ENCODE measurements at places on chromosomes 4 and X.
A peak's percentile ranks its signal among the peaks of the same experiment; 100 is the strongest.

GRCh38 chr4:185771711-185772390 lies 40.1 kb downstream of the SORBS2 start:
- no peak for DNase-seq

DNA sequence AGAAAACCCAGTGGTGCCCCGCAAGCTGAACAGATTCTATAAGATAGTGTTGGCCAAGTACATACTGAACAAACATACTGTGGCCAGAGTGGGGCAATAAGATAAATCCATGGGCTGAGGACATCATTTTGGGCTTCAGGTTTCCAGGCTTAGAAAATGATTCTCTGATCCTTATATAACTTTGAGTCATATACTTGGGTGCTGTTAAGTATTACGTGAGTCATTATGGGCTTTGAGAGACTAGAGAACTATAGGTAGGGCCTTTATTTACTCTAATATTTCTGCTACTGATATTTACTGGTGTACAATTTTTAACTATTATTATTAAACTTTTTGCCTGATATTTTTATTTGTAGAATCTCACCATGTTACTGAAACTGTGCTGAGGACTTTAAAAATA lies 586.1 kb downstream of the CENPC start:
- no peak for DNase-seq

GRCh38 chrX:112896051-112896450 lies 55.4 kb upstream of the AMOT start:
- no peak for DNase-seq

GRCh38 chr4:61520681-61521160 lies 320.6 kb downstream of the ADGRL3 start:
- DNase-seq: no peak

GRCh38 chrX:70454441-70455365 lies 10.1 kb downstream of the DLG3 start:
- peak; percentile 69 for DNase-seq

DNA sequence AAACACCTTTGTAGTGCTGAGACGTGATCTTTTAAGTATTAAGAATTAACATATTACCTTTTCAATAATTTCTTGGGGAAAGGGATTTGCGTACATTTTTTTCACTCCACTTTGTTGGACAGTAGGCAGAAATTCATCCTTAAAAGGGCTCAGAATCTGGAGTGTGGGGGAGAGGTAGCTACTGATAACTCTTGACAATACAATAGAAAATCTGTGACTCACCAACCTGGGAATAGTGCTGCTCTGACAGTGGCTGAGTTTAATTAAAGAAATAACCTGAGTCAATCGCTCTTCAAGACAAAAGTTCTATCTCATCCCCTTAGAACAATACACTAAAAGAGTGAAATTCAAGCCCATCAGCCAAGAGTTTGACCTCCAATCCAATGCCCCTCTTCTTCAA lies 60.2 kb downstream of the SLC9A7 start:
- DNase-seq: no peak

- DNase-seq: no peak
Measured at GRCh38 chr4:109989618-109990017, 76.9 kb downstream of the EGF start.

GRCh38 chrX:85243761-85244449 lies at the start of the genes SATL1 and ZNF711:
Gene SATL1 (minus strand): TSS chrX:85243779. CDS start chrX:85108968, 134,811 bp downstream.
Gene ZNF711 (plus strand): TSS chrX:85243991. CDS start chrX:85247573, 3,582 bp downstream.
- DNase-seq: no peak

DNA sequence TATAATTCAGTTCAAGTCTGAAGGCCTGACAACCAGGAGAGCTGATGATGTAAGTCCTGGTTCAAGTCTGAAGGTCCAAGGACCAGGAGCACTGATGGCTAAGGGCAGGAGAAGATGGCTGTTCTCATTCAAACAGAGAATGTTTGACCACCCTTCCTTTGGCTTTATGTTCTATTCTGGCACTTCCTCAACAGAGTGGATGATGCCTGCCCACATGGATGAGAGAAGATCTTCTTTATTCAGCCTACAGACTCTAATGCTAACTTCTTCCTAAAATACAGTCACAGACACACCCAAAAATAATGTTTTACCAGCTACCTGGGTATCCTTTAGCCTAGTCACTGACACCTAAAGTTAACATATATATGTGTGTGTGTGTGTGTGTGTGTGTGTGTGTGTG lies 25.6 kb upstream of the IRF2 start:
- DNase-seq: no peak

DNA sequence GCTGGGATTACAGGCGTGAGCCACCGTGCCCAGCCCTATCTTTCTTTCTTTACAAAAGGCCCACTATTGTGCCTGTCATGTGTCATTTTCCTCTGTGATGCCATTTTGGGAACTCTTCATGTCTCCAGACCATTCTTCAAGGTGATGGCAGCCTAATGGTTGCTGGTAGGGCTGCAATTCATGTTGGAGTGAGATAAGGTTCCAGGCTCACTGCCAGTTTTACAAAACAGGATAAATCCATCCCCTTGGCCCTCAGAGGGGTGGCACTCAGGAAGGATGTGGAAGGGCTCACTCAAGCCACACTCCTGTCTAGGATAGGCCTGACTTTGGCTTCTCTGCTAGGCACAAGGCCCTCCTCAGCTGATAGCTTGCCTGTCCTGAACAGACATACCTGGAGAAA lies 3.8 kb downstream of the TCEAL9 start:
- DNase-seq: no peak
